ENCODE measurements at places on chromosomes 6 and 20. TPM values are rescaled to one million over a fixed set of nuclear protein-coding genes. Genes with fewer than 3 reads are reported as not detected.

DNA sequence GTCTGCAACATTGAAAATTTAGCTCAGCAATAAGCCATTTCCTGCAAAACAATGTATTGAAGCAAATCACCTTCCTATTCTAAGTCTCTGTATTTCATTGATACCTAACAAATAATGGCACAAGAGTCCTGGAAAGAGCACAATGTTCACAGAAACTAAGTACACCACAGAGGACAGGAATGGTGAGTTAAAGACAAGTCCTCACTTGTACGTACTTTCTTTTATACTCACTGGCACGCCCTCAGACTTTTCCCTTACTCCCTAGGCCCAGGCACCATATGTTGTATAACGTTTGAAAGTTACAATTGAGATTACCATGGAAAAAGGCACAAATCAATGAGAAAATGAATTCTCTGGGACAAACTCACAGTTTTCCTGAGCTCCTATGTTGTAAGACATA lies 683.0 kb upstream of the MANEA start:
- H3K36me3 ChIP-seq, result no peaks in the 10 kb centered on the region
- no peaks in the 10 kb centered on the region for H3K27me3 ChIP-seq
- H3K27ac ChIP-seq, result no peak overlapping the region
- no peak for DNase-seq
- H3K4me1 ChIP-seq, result no peaks in the 10 kb centered on the region
- no peak overlapping the region for H3K4me3 ChIP-seq

DNA sequence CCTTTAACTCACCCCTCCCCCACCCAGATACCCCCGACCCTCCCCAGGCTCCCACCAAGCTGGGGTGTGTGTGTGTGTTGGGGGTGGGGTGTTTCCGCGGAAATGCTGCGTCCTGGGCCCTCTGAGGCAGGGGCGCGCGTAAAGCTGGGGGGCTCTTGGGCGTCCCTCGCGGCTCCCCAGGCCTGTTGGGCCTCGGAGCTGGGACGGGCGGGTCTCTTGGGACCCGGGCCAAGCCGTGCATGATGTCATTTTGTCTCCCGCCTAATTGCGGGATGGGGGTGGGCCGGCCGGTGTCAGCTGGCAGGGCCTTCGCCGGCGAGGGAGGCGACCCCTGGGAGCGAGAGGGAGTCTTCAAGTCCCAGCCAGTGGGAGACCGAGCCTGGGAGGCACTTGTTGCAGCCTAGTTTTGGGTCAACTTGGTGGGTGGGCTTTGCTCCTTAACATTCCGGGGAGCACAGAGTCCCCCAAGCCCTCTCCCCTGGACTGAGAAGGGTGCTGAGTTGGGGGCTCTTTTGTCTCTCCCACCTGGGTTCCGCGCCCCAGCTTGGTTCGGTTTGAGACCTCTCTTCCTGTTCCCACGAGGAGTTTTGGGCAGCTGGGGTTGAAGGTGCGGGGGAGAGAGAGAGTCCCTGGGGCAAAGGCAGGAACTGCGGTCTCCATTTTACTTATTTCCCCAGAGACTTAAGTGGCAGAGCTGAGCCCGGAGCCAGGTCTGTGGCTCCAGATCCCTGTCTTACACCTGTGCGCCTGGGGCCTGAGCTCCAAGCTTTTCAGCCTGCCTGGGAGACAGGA lies 623 bp downstream of the MYBL2 start:
- H3K4me1 ChIP-seq, result peaks cover 10% of the 10 kb centered on the region
- no peak overlapping the region for H3K27ac ChIP-seq
- peak; percentile 81 for DNase-seq
- peak overlapping the region; percentile 65 for H3K4me3 ChIP-seq

GRCh38 chr20:34435589-34435988 lies 72.5 kb downstream of the ITCH start:
- H3K4me3 ChIP-seq, result no peak overlapping the region
- H3K4me1 ChIP-seq, result peaks cover 3% of the 10 kb centered on the region
- H3K27me3 ChIP-seq, result no peaks in the 10 kb centered on the region
- DNase-seq, result no peak

Gene CNKSR3
- total RNA-seq, result 5.4 TPM

Gene TFAP2A
- 0.36 TPM for total RNA-seq

DNA sequence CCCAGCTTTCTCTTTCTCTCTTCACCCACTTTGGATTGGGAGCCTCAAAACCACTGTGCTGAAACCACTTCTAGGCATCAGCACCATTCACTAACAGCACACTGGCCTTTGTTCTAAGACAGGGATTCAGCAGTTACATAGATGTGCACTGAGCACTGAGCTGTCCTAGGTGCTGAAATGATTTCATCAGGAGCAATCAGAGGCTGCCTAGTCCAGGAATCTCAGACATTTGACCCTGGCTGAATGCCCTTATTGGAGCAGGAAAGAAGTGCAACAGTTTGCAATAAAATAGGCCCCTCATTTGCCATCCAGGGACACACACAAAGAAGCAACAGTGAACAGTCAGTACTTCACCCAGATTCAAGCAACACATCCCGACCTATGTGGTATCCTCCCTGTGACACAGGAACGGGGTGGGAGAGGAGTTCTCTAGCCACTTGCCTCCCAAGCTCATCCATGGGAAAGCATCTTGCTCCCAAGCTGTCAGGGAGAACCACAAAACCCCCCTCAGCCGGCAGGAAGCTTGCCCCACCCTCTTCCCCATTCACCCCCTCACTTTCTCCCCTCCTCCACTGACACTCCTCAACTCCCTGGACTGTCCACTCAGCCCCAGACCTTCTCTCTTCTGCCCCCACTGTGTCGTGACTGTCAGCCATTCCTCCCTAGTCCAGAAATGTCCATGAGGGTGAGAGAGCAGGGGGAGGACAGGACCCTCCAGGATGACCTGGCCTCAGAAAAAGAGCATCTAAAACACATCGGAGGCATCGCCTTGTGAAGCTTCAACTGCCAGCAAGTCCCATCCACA lies 304.4 kb downstream of the PREX1 start:
- H3K27me3 ChIP-seq, result no peaks in the 10 kb centered on the region
- peak; percentile 80 for DNase-seq
- H3K4me1 ChIP-seq, result no peaks in the 10 kb centered on the region

DNA sequence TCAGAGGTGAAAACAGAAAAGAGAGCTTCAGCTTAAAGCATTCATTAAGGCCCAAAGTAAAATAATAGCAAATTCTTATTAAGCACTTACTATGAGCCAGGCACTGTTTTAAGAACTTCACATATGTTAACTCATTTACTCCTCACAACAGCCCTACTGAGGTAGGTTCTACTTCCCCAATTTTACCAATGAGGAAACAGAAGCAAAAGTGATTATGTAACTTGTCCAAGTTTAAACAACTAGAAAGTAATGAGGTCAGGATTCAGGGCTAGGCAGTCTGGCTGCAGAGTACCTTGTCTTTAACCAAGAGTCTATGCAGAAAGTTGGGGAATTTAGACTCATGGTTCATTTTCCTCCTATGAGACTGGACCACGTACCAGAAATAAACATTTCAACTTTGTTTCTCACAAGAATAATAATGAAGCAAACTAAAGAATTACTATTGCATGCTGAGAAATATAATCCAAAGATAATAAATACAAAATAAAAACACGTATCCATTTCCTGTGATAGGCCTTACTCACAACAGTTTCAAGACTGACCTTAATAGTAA lies 3.8 kb downstream of the COL21A1 start:
- no peak overlapping the region for H3K27ac ChIP-seq
- H3K27me3 ChIP-seq, result no peaks in the 10 kb centered on the region
- H3K4me1 ChIP-seq, result peaks cover 14% of the 10 kb centered on the region
- no peak for DNase-seq

Gene SUPT3H
- 4.7 TPM for total RNA-seq

DNA sequence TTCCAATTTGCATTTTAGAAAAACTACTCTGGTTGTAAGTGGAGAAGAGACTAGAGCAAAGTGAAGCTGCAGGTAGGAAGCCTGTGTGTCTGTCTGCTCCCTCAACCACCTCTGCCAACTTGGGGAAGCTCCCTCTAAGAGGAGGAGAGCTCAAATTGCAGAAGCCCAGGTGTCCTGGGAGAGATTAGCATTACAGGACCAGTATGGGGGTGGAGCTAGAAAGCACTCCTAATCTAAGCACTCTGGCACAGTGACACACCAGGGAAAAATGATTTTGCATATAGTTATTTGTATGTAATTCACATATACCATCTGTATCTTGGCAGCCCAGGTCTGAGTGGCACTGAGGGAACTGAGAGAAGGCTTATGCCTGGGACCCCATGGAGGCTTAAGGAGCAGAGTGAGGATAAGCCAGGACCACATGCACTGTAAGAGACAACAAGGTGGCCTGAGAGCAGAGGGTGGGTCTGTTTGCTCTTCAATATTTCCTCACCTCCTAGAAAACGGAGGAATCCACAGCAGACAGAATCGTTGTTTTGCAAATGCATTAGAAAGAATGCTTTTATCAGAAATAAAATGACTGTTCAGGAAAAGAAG lies 13.6 kb downstream of the GSTA2 start:
- H3K4me3 ChIP-seq, result no peak overlapping the region
- peaks cover under 1% of the 10 kb centered on the region for H3K27me3 ChIP-seq
- peaks cover 14% of the 10 kb centered on the region for H3K4me1 ChIP-seq
- DNase-seq, result no peak
- no peak overlapping the region for H3K27ac ChIP-seq

- no peak overlapping the region for H3K27ac ChIP-seq
- no peaks in the 10 kb centered on the region for H3K4me1 ChIP-seq
- no peaks in the 10 kb centered on the region for H3K36me3 ChIP-seq
Measured at GRCh38 chr6:74782346-74782745, 423.5 kb downstream of the COL12A1 start.
